ENCODE measurements at places on chromosomes 16 and 17. TPM values are rescaled to one million over a fixed set of nuclear protein-coding genes. Genes with fewer than 3 reads are reported as not detected.

The EPX gene
- total RNA-seq, result not detected

The KRTAP4-4 gene
- total RNA-seq, result not detected

The SLC35G6 gene
- not detected for total RNA-seq

The BOLA2 gene
- total RNA-seq, result 11.0 TPM

The KARS1 gene
- total RNA-seq, result 182 TPM

The GPR142 gene
- total RNA-seq, result not detected

The CACNG3 gene
- total RNA-seq, result not detected

The PSMD7 gene
- 110 TPM for total RNA-seq

The TBC1D3I gene
- total RNA-seq, result 1.1 TPM

The CCNF gene
- 84.2 TPM for total RNA-seq

The CDC42EP4 gene
- total RNA-seq, result 1.5 TPM

The CHST5 gene
- total RNA-seq, result 0.14 TPM

The MYO15B gene
- total RNA-seq, result 12.4 TPM

The DNAAF8 gene
- total RNA-seq, result not detected

The CDH13 gene
- total RNA-seq, result not detected

The ADAD2 gene
- not detected for total RNA-seq

The SLC12A3 gene
- not detected for total RNA-seq

The MLLT6 gene
- 247 TPM for total RNA-seq

The OTOA gene
- total RNA-seq, result 0.38 TPM

The TNFRSF17 gene
- total RNA-seq, result not detected
